Testis (tissue), 5 donors: ENCODE measurements at places on chromosomes 5 and 9. TPM values are rescaled to one million over a fixed set of nuclear protein-coding genes. Genes with fewer than 3 reads are reported as not detected.

DNA sequence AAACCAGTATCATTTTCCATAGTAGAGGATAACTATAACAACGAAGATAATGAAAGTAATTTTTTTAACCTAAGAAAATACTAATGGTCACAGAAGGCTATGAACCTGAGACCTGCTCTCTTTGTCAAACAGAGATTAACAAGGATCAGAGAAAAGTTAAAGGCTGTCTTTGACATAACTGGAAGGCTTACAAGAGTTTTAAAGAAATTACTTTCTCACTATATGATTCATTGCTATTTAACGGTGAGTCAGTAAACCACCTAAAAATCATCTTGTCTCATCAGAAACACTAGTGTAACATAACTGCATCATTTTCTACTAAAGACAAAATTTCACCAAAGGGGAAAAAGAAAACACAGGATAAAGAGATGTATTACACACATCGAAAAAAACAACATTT is 19.3 kb downstream of the MLANA start:
- H3K27ac ChIP-seq: no peak overlapping the region
- no peaks in the 10 kb centered on the region for H3K27me3 ChIP-seq
- no peaks in the 10 kb centered on the region for H3K4me1 ChIP-seq
- H3K4me3 ChIP-seq: no peak overlapping the region
- no peak for DNase-seq

GRCh38 chr9:35070823-35071813 is 1.3 kb downstream of the VCP start:
- H3K4me1 ChIP-seq: peaks cover 29% of the 10 kb centered on the region
- no peaks in the 10 kb centered on the region for H3K27me3 ChIP-seq
- DNase-seq: no peak
- H3K4me3 ChIP-seq: peak overlapping the region; percentile 99
- H3K36me3 ChIP-seq: no peaks in the 10 kb centered on the region
- H3K27ac ChIP-seq: peak overlapping the region; percentile 99

DNA sequence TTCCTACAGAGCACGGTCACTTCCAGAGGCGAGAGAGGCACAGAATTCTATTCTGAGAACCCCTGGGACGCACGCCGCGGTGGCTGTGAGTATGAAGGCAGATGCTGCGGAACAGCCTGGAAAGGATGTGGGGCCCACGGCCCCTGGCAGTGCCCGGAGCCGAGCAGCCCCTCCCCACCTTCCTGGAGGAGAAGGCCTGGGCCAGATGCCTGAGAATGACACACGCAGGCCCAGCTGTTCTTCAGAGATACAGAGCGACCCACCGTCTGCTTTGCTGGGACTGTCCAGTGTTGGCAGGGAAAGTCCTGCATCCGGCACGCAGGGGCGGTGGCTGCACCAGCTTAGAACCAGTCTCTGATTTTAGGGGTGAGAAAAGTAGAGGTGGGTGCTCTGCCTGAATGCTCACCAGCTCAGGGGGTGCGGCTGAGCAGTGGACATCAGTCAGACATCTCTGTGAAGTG is 116.7 kb upstream of the LPCAT1 start:
- no peak for DNase-seq
- H3K4me3 ChIP-seq: no peak overlapping the region
- H3K36me3 ChIP-seq: no peaks in the 10 kb centered on the region
- H3K27me3 ChIP-seq: no peaks in the 10 kb centered on the region
- peaks cover 4% of the 10 kb centered on the region for H3K4me1 ChIP-seq
- no peak overlapping the region for H3K27ac ChIP-seq

The CDX1 gene
- total RNA-seq: 3.4 TPM

The NKD2 gene
- total RNA-seq: 31.6 TPM

- no peak overlapping the region for H3K4me3 ChIP-seq
- DNase-seq: peak; percentile 10
- H3K36me3 ChIP-seq: no peaks in the 10 kb centered on the region
Measured at GRCh38 chr5:171428168-171428696, 8.8 kb downstream of the FGF18 start.

GRCh38 chr5:178587763-178588611 is 2.2 kb downstream of the COL23A1 start:
- no peak for DNase-seq
- H3K4me3 ChIP-seq: no peak overlapping the region
- peaks cover 5% of the 10 kb centered on the region for H3K4me1 ChIP-seq

The SLC46A2 gene
- 1.4 TPM for total RNA-seq

The EDIL3 gene
- 3.4 TPM for total RNA-seq

DNA sequence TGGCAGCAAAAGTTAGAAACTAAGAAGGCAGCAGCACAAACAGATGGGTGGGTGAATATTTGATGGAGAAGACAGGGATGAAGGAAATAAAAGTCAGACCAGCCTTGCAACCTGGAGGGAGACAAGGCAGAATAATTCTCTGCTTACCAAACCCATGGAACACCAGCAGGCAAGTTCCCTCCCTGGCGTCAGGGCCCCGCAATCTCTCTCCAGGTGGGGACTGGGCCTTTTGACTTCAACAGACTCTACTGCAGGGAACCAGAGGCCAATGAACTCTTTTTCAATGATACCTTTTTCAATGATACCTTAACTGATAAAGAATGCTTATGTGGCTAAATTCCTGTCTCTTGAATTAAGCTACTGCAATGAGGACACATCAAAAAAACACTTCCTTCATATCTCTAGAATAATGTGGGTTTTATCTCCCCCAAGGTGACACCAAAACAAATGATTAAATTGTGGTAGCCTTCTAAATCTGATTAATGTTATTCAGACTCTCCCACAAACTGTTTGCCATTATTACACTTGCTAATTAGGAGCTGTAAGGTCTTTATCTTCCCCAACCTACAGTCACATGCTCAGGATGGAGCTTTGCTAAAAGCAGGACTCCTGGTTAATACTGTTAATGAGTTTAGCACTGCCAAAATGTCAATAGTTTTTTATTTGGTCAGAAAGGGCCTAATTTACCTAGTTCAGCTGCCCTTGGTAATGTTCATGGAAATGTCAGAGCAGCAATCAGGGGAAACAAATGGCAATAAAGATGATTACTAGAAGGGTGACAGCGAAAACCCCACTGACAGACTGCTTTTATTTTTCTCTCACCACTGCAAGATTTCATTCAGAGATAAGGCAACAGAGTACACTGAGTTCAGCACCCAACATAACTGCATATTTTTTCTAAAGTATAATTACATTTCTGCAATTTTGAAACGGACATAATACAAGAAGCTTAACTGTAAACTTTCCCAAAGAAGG is 165.5 kb downstream of the TSSK1B start:
- H3K27me3 ChIP-seq: no peaks in the 10 kb centered on the region
- no peaks in the 10 kb centered on the region for H3K4me1 ChIP-seq
- no peaks in the 10 kb centered on the region for H3K36me3 ChIP-seq
- DNase-seq: no peak

DNA sequence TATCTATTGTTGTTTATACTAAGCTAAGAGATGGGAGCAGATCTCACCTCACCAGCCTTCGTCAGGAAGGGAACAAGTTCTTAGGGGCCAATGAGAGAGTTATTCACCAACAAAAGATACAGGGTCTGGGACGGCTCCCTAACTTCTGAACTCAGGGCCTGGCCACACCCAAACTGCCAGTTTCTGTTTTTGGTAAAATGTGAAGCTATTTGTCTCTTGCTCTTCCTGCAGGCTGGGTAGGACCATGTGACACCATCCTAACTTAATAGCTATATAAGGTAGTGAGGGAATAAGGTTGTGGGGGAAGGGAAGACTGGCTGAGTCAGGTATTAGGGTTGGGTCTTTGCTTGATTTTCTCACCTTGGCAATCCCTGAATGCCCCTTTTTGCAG is 480.5 kb downstream of the KDM4C start:
- H3K27me3 ChIP-seq: no peaks in the 10 kb centered on the region
- no peak overlapping the region for H3K27ac ChIP-seq
- H3K4me1 ChIP-seq: no peaks in the 10 kb centered on the region
- no peak for DNase-seq
- H3K36me3 ChIP-seq: no peaks in the 10 kb centered on the region

DNA sequence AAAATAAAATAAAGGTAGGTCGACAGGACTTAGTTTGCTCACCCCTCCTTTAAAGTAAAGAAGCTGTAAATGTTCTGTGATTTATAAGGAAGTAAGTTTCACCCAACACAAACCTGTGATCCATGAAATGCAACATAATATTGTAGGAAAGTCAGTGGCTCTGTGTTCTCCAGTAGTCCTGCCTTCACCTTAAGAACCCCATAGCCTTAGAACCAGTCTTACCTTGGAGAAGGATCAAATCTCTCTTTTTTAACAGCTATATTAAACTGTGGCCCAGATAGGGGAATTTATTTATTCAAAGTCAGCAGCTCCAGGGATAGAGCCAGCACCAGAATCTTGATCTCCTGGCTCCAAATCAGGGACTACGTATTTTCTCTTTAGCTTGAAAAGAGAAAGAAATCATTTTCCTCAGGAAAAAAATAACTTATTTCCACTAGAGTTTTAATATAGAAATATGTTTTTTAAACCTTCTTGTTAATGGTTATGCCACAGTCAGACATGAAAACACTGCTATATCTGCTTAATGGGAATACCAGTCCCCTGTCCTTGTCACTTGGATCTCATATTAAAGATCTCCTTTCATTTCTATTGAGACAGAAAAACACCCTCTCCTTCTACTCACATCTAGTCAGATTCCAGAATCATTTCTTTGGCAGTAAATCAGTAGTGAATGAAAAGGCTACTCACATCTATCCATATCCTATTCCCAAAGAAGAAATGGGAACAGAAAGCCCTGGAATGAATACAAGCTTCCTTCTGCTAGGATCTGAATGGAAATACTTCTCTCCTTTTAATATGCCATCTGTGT is 269.2 kb upstream of the TNC start:
- H3K4me3 ChIP-seq: no peak overlapping the region
- no peaks in the 10 kb centered on the region for H3K4me1 ChIP-seq
- no peaks in the 10 kb centered on the region for H3K36me3 ChIP-seq
- no peak for DNase-seq

The PCBD2 gene
- total RNA-seq: 17.6 TPM

The FSTL4 gene
- total RNA-seq: 7.1 TPM

The PCDHB12 gene
- total RNA-seq: 6.5 TPM

The RGMB gene
- total RNA-seq: 47.4 TPM

DNA sequence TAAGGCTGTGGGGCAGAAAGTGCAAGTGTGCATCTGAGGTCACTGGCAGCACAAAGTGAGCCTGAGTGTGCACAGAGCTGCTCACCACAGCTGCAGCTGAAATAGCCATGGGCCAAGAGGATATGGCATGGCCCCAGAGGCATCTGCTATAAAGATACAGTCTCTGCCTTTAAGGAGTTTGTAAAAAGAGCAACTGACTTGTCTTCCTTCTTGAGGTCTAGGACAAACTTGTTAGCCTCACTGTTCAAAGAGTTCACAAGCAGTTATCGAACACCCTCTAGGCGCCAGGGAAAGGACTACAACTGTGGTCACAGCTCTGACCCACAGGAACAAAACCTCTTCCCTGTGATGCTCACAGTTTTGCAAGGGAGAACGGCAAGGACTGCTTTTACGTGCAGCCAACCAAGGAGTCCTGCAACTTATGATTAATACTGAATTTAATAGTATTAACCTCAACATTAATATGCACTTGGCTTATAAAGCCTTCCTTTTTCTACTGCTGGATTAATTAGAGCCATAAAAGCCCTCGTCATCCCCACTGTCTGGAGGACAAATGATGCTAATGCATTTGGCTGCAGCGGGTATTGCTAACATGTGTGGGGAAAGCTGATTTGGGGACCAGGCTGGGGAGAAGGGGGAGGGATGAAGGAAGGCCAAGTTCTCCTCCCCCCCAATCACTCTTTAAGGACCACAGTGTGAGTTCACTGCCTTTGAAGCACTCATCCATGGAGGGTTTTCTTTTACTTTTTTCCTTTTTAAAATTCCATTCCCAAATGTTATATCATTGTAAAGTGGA is 189.8 kb upstream of the TRIM32 start:
- H3K36me3 ChIP-seq: no peaks in the 10 kb centered on the region
- no peaks in the 10 kb centered on the region for H3K4me1 ChIP-seq
- no peak overlapping the region for H3K4me3 ChIP-seq
- no peaks in the 10 kb centered on the region for H3K27me3 ChIP-seq

- no peak overlapping the region for H3K4me3 ChIP-seq
- no peaks in the 10 kb centered on the region for H3K36me3 ChIP-seq
- no peak overlapping the region for H3K27ac ChIP-seq
- H3K4me1 ChIP-seq: no peaks in the 10 kb centered on the region
- no peaks in the 10 kb centered on the region for H3K27me3 ChIP-seq
- DNase-seq: no peak
Measured at GRCh38 chr9:12394105-12394504, 299.1 kb upstream of the TYRP1 start.

The TMEM215 gene
- 3.1 TPM for total RNA-seq

DNA sequence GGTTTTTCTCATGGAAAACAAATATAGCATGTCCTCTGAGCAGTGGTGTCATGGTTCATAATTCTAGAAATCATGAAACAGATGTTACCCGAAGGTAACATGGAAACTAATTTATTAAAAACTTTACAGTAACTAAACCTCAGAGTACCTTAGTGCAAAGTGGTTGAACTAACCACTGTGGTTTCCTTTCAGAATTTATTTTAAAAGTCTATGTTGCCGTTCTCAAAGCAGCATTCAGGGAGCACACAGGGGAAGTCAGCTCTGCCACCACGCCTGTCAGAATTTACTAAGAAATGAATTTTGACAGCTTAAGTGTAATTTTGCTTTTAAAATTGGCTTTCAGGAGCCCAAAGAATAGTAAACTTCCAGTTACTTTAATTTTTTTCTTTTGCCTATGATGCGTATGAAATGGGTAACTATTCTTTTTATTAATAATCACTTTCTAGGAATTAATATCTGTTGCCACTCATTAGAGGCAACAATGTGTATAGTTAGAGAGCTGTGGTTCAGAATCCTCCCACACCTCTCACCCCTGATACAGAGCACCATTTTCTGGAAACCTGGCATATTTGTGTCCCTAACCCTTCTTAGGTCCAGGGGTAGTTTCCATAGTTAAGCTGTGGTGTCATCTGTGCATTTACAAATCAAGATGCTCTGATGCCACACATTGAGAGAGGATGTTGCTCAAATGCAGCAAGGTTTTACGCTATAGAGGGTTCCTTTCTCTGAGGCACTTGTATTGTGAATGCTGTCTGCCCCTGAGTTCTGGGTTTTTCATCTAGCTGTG is 202.6 kb downstream of the ZSWIM6 start:
- no peak for DNase-seq
- H3K36me3 ChIP-seq: no peaks in the 10 kb centered on the region
- H3K4me1 ChIP-seq: no peaks in the 10 kb centered on the region
- no peak overlapping the region for H3K4me3 ChIP-seq
- no peaks in the 10 kb centered on the region for H3K27me3 ChIP-seq
- H3K27ac ChIP-seq: no peak overlapping the region

- H3K4me1 ChIP-seq: peaks cover 32% of the 10 kb centered on the region
- no peaks in the 10 kb centered on the region for H3K27me3 ChIP-seq
- no peaks in the 10 kb centered on the region for H3K36me3 ChIP-seq
- H3K27ac ChIP-seq: no peak overlapping the region
- peak; percentile 83 for DNase-seq
Measured at GRCh38 chr5:1140171-1140817, 28.4 kb upstream of the SLC12A7 start.

- no peaks in the 10 kb centered on the region for H3K27me3 ChIP-seq
- no peak overlapping the region for H3K27ac ChIP-seq
- no peaks in the 10 kb centered on the region for H3K36me3 ChIP-seq
- no peak overlapping the region for H3K4me3 ChIP-seq
- H3K4me1 ChIP-seq: no peaks in the 10 kb centered on the region
Measured at GRCh38 chr5:136772491-136772890, 407.1 kb upstream of the TRPC7 start.

GRCh38 chr9:91421128-91421765 is 2.4 kb downstream of the NFIL3 start:
- H3K4me3 ChIP-seq: peak overlapping the region; percentile 82
- no peaks in the 10 kb centered on the region for H3K27me3 ChIP-seq
- no peaks in the 10 kb centered on the region for H3K36me3 ChIP-seq

- no peaks in the 10 kb centered on the region for H3K27me3 ChIP-seq
- H3K4me3 ChIP-seq: peak overlapping the region; percentile 65
- H3K36me3 ChIP-seq: no peaks in the 10 kb centered on the region
- peaks cover 4% of the 10 kb centered on the region for H3K4me1 ChIP-seq
- DNase-seq: no peak
Measured at GRCh38 chr5:93583768-93584595, 960 bp downstream of the NR2F1 start.

The OR1J2 gene
- 0.62 TPM for total RNA-seq
